Aorta (tissue), 5 donors: ENCODE measurements at places on chromosomes 1 and 21. TPM values are rescaled to one million over a fixed set of nuclear protein-coding genes. Genes with fewer than 3 reads are reported as not detected.

NFASC gene
- 92.7 TPM for total RNA-seq

FCN3 gene
- total RNA-seq = 2.7 TPM

C1orf105 gene
- total RNA-seq = not detected

ACOT11 gene
- total RNA-seq = 20.9 TPM

SV2A gene
- 20.5 TPM for total RNA-seq

SH3GLB1 gene
- total RNA-seq = 92.4 TPM

KAZN gene
- total RNA-seq = 12.0 TPM

RYR2 gene
- 128 TPM for total RNA-seq

SPRR2F gene
- total RNA-seq = not detected

TRIM63 gene
- total RNA-seq = 0.24 TPM

TFF2 gene
- not detected for total RNA-seq

KPRP gene
- not detected for total RNA-seq

FMN2 gene
- total RNA-seq = 0.94 TPM

TRIM17 gene
- 0.62 TPM for total RNA-seq

LHX8 gene
- total RNA-seq = not detected

OR2T3 gene
- total RNA-seq = not detected

VANGL1 gene
- 14.8 TPM for total RNA-seq

BNIPL gene
- total RNA-seq = 0.29 TPM

SELENOF gene
- 169 TPM for total RNA-seq

TP73 gene
- not detected for total RNA-seq

GSTM4 gene
- total RNA-seq = 29.8 TPM

FAM177B gene
- 0.18 TPM for total RNA-seq

KRTAP12-4 gene
- total RNA-seq = not detected

EXTL1 gene
- 0.29 TPM for total RNA-seq

LCE1C gene
- not detected for total RNA-seq

TMEM201 gene
- 5.1 TPM for total RNA-seq

SPATA45 gene
- not detected for total RNA-seq

PGBD5 gene
- total RNA-seq = 0.99 TPM

WNT9A gene
- 3.5 TPM for total RNA-seq

CC2D1B gene
- total RNA-seq = 31.3 TPM

CD160 gene
- not detected for total RNA-seq

RGS16 gene
- total RNA-seq = 9.2 TPM

KLF17 gene
- 0.33 TPM for total RNA-seq

PKLR gene
- not detected for total RNA-seq

CR1L gene
- not detected for total RNA-seq

CA6 gene
- not detected for total RNA-seq

OR2L13 gene
- not detected for total RNA-seq

MASP2 gene
- not detected for total RNA-seq

ADORA1 gene
- total RNA-seq = 0.71 TPM

AGT gene
- total RNA-seq = 46.1 TPM

RCAN1 gene
- 52.3 TPM for total RNA-seq

CFHR3 gene
- 0.66 TPM for total RNA-seq

IL20 gene
- not detected for total RNA-seq

LIPI gene
- not detected for total RNA-seq

IL10 gene
- total RNA-seq = 2.7 TPM

CCT3 gene
- total RNA-seq = 112 TPM

TLR5 gene
- total RNA-seq = 4.9 TPM

TMED5 gene
- 49.7 TPM for total RNA-seq

VHLL gene
- total RNA-seq = not detected

SERINC2 gene
- total RNA-seq = 2.5 TPM

SH2D1B gene
- total RNA-seq = 0.63 TPM

LEPR gene
- total RNA-seq = 21.2 TPM

MUL1 gene
- total RNA-seq = 16.8 TPM

KRTCAP2 gene
- total RNA-seq = 143 TPM
